Caki2 (cell line): ENCODE measurements at places on chromosomes 1 and 21. TPM values are rescaled to one million over a fixed set of nuclear protein-coding genes. Genes with fewer than 3 reads are reported as not detected.

- DNase-seq: no peak
Observed at GRCh38 chr1:87130438-87130837, 198.2 kb upstream of the LMO4 start.

DNA sequence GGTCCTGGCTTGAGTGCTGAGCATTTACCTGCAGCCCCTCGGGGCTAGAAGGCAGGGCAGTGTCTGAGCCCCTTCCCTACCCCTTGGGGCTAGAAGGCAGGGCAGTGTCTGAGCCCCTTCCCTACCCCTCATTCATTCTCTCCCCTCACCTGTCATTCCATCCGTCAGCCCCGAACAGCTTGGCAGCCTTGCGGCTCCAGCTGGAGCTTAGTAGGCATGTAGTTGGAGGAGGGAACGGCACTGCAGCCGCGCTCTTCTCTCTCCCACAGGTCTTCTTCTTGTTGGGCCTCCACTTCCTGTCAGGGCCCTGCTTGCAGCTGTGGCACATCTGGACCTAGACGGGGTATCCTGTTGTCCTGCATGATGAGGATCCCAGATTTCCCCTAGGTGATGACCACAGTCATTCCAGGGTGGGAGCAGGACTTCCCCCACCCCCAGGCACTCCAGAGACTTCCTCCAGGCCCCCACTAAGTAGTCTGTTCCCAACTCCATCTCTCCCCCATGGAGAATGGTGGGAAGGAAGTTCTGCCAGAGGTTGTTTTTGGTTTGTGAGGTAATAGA, 22.2 kb downstream of the MAPKAPK2 start:
- DNase-seq: no peak

DNA sequence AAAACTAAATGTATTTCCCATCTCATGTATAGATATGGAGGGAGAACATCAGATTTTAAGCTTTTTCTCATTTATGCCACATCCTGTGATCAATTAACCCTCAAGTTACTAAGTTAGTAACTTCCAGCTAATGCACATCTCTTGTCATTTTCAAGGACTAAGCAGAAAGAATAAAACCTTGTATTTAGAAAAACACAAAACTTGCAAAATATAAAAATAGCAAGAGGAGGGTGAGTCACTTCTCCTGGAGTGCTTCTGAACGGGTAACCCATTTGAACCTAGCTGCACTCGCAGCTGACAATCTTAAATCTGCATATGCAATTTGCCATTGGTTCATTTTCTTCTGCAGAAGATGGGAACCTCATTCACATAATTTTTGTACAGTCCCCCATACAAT, 500.5 kb downstream of the SETD4 start:
- DNase-seq: no peak

DNA sequence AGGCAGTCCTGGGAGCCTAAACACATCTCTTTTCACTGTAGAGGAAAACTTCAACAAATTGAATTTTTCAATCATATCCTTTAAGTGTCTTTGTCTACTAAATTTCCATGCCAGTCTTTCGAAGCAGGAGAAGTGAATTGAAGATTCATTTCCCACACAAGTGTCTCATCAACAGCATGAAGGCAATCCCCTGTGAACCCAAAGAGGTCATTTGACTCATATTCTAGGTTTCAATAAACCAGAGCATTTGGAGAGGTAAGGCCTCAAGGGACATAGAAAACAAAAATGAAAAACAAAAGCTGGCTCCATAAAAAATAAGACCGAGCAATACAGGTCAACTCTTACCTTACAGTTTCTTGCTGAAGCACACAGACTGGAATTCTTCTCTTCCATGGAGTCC, 94.1 kb upstream of the ATP1B1 start:
- no peak for DNase-seq

GRCh38 chr1:28056129-28056925, 32.1 kb downstream of the EYA3 start:
- DNase-seq: no peak

- no peak for DNase-seq
Observed at GRCh38 chr1:101278238-101278637, 41.4 kb downstream of the S1PR1 start.

- DNase-seq: peak; percentile 95
Observed at GRCh38 chr1:147539122-147539575, 2.2 kb upstream of the BCL9 start.

GRCh38 chr1:206590025-206590758, 22.1 kb downstream of the EIF2D start:
- DNase-seq: peak; percentile 26

DNA sequence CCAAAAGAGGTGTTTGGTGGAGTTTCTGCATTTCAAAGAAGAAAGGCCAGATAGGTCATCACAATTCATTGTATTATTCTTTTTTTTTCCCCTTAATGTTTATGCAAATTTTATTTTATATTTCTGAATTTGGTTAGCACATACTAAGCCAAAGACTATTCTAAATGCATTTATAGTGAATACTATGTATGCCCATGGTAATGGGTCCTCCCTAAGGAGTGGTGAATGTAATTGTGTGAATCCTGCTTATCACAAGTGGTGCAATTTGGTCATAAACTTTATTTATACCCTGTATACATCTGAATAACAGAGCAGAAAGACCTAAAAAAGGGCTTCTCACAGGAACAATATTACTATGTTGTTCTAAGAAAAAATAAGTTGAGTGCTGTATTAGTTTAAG, 99.1 kb downstream of the CD247 start:
- no peak for DNase-seq

GRCh38 chr1:228284521-228284920, 76.7 kb downstream of the OBSCN start:
- no peak for DNase-seq

DNA sequence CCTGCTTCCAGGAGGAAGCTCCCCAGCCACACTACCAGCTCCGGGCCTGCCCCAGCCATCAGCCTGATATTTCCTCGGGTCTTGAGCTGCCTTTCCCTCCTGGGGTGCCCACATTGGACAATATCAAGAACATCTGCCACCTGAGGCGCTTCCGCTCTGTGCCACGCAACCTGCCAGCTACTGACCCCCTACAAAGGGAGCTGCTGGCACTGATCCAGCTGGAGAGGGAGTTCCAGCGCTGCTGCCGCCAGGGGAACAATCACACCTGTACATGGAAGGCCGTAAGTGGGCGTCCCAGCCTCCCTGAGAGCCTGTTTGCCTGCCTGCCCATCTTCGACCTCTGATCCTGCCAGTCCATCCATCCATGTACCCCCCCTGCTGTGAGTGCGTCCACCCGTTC, 3.6 kb downstream of the ECM1 start:
- no peak for DNase-seq

- no peak for DNase-seq
Observed at GRCh38 chr1:61323681-61324328, 241.4 kb downstream of the NFIA start.

DNA sequence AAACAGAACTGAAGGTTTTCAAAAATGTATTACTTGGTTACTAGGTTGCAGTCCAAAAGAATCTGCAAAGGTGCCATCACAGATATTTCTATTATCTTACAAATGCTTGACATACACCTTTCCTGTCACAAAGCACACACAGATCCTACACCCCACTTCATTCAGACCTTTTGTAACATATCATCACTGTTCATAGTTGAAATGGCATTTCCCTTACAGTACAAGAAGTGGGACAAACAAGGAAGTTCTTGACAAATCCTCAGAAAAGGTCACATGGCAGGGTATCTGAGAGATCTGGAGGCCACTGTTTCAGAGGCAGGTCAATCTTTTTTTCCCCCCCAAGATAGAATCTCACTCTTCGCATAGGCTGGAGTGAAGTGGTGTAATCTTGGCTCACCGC, 21.3 kb downstream of the TOR1AIP2 start:
- no peak for DNase-seq

- no peak for DNase-seq
Observed at GRCh38 chr1:107914119-107914765, 50.7 kb downstream of the VAV3 start.

GRCh38 chr1:26832249-26832960, 5.9 kb downstream of the ZDHHC18 start:
- DNase-seq: no peak

DNA sequence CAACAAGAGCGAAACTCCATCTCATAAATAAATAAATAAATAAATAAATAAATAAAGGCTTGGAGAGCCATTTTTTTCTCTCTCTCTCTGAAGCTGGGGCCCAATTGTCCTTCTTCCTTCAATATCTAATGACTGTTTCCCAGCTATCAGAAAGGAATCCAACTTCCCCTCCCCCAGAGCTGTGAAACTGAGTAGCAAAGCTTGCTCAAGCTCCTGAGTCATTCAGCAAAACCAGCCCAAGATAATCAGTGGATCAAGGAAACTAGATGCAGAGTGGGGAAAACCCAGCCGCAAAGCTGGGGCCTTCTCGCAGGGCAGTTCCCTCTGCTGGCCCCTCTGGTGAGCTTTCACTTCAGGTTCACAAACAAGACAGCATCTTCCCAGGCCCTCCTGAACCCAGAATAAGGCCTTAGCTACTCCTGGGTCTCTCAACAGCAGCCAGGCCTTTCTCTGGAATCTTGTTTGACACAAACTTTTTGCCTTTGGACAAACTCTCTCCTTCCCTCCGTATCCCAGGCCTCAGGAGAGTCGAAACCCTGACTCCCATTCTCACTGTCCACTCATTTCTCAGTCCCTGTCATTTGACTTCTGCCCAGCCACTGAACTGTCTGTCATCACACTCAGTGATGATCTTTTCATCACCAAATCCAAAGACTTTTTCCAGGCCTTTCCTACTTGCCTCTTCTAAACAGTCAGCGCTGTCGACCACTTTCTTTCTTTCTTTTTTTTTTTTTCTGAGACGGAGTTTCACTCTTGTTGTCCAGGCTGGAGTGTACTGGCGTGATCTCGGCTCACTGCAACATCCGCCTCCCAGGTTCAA, 18.0 kb upstream of the PTP4A2 start:
- peak; percentile 96 for DNase-seq

GRCh38 chr21:21734088-21734487, 735.9 kb downstream of the NCAM2 start:
- DNase-seq: no peak

DNA sequence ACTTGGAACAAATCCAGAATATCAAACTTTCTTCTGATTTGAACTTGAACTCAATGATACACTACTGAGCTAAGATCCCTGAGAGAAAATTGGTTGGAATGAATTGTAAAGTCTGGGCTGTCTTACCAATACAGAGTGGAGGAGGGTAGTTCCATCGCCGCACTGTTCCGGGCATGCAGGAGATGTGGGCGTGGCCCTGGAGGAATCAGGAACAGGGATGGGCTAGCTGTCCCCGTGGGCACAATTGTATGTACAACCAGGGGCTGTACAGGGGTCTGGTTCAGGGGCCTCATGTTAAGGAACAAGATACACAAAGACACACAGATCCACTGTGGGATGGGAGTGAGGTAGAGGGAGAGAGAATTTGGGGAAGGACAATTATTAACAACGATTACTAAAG, 144.3 kb downstream of the ZSCAN20 start:
- no peak for DNase-seq

DNA sequence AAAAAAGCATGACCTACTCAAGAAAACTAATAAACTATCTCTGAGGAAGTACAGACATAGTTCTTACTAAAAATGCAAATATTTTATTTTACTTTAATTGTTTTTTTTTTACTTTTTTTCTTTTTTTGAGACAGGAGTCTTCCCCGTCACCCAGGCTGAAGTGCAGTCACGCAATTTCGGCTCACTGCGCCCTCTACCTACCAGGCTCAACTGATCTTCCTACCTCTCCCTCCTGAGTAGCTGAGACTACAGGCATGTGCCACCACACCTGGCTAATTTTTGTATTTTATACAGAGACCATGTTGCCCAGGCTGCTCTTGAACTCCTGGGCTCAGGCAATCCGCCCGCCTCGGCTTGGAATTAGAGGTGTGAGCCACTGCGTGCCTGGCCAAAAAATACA, 1263.1 kb downstream of the KCNT2 start:
- DNase-seq: no peak

GRCh38 chr1:231322880-231323530, 14.6 kb downstream of the EXOC8 start:
- no peak for DNase-seq

DNA sequence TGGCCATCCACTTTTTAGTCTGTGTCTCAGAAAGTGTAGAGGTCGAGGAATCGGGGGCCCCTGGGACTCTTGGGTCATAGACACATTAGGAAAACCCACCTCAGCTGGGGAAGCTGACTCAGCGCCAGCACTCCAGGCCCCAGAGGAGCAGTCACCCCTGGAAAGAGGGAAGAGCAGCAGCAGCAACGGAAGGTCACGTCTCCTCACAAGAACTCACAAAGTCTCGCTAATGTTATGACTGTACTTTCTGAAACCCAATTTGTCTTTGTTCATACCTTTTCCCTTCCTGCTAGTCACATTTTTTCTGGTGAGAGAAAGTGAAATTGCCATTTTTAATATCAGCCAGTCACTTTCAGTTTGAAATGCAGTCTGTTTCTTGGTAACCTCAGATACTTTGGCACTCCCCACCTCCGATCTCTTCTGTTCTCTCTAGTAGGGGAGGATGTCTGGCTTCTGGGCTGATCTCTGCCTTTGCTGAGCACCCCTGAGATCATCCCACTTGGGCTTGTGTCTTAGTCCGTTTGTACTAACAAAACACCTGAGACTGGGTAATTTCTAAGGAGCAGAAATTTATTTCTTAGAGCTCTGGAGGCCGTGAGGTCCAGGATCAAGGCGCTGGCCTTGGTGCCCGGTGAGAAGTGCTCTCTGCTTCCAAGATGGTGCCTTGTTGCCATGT, 6.0 kb upstream of the NLRP3 start:
- DNase-seq: no peak

- DNase-seq: no peak
Observed at GRCh38 chr1:244050835-244051444, at the start of gene ZBTB18. Gene ZBTB18 (plus strand): TSS chr1:244051283. CDS start chr1:244051432, 149 bp downstream.

DNA sequence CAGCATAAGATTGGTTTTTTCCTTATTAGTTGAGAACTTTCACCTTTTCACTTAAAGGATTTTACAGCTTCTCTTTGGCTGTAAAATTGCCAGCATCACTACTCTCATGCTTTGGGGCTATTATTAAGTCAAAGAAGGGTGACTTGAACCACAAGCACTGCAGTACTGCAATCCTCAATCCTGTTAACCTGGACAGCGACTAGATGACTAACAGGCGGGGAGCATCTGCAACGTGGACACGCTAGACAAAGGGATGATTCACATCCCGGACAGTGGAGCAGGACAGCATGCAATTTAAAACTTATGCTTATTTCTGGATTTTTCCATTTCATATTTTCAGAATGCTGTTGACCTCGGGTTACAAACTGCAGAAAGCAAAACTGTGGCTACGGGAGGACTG, 8.1 kb downstream of the ARV1 start:
- peak; percentile 38 for DNase-seq

TARS2 gene
- total RNA-seq: 18.7 and 32.8 TPM in 2 replicates

RNF223 gene
- total RNA-seq: not detected in 2 replicates

FCRL4 gene
- not detected in 2 replicates for total RNA-seq

FCRL1 gene
- not detected in 2 replicates for total RNA-seq

TNNI3K gene
- not detected in 2 replicates for total RNA-seq

C21orf91 gene
- total RNA-seq: 0.03 and 0.34 TPM in 2 replicates

SLC16A4 gene
- 54.2 and 56.5 TPM in 2 replicates for total RNA-seq

CACNA1S gene
- not detected in 2 replicates for total RNA-seq

TXNIP gene
- total RNA-seq: 125 and 142 TPM in 2 replicates

SPATA45 gene
- not detected in 2 replicates for total RNA-seq

HUNK gene
- total RNA-seq: 4.5 and 11.2 TPM in 2 replicates

AMPD1 gene
- total RNA-seq: not detected in 2 replicates

TEX50 gene
- total RNA-seq: not detected in 2 replicates

KPRP gene
- total RNA-seq: not detected in 2 replicates

TSPAN1 gene
- 2.3 and 9.5 TPM in 2 replicates for total RNA-seq

CLIC6 gene
- total RNA-seq: not detected in 2 replicates

NDUFS5 gene
- total RNA-seq: 693 and 857 TPM in 2 replicates
